ENCODE measurements at places on chromosomes 12 and 14.
A peak's percentile ranks its signal among the peaks of the same experiment; 100 is the strongest.

DNA sequence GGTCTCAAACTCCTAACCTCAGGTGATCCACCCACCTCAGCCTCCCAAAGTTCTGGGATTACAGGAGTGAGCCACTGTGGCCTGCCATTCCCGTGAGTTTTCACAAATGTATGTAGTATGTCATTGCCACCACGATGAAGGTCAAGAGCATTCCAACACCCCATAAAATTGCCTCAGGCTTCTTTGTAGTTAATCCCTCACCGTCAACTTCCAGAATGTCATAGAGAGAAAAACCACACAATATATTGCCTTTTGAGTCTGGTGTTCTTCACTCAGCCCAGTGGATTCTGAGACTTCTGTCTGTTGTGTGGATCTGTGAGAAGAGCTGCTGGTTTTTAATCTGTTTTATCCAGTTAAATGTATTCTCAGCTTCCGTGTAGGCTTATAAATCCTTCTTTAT lies 12.6 kb upstream of the CFAP251 start:
- DNase-seq: no peak

DNA sequence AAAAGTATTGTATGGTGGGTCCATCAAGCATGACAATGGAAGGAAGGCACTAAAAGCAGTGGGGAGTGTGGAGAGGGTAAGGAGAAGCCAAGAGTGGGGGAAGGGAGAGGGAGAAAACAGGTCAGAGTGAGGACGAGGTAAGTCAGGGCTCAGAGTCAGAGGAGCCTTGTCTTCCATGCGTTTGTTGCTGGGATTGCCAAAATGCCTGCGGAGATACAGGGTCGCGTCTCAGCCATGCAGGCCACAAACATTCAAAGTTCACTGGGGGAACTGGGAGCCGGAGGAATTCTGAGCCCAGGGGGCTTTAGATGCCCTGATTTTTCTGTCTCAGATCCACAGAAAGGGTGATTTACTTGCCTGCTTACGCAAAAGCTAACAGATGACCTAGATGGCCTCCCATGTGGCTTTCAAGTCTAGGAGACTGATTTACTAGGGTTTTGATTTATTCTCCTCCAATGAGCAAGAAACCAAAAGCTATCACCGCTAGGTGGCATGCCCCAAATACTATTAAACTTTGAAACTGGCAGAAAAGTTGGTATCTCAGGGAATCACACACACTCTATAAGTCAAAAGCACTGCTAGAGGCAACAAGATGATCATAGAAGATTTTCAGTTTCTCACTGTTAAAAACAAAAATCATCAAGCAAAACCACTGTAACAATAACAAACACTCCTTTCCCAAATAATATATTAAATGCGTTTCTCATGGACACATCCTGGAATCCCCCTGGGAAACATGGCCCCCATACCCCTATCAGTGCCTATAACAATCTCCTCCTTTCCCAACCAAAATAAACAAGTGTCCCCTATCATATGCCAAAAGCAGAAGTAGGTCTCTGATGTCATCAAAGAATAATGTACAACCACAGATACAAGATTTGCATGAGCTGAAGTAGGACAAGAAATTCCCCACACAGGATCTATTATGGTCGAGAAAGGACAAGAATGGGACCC lies 26.6 kb upstream of the MDM1 start:
- DNase-seq: peak; percentile 29

- no peak for DNase-seq
Measured at GRCh38 chr14:86020841-86021240, 490.9 kb downstream of the FLRT2 start.

GRCh38 chr12:10771132-10771733 lies 31.2 kb downstream of the TAS2R7 start:
- DNase-seq: no peak

DNA sequence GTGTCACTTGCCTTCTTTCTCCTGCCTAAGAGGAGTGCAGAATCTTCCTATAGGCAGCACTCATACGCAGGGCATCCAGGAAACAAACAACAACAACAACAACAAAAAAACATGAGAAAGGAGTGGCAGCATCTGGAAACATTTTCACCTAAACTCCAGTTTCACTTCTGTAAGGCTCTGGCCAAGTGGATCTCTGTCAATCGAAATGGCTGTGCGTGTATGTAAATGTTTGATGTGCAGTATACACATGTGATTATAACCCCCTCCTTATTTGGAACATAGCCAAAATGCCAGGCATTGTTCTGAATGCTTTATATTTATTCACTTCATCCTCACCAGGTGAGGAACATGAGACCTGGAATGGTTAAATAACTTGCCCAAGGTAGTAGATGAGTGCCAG lies 76.8 kb downstream of the COX16 start:
- DNase-seq: no peak

DNA sequence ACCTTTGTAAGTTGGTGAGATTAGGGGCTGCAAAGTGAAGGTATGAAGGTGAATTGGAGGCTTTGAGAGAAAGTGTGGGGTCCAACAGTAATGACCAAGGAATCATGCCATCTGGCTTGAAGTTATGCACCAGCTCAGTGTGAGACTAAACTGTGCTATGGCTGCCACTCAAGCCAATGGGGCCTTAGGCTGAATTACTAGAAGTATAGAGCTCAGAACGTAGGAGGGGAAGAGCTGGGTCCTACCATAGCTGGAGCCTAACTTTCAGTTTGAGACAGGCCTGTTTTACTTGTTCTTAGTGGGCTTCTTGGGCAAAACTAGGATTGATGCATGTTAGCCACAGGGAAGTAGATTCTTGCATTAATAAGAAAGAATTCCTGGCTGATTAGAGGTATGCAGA lies 194.0 kb downstream of the TSPAN9 start:
- DNase-seq: no peak

DNA sequence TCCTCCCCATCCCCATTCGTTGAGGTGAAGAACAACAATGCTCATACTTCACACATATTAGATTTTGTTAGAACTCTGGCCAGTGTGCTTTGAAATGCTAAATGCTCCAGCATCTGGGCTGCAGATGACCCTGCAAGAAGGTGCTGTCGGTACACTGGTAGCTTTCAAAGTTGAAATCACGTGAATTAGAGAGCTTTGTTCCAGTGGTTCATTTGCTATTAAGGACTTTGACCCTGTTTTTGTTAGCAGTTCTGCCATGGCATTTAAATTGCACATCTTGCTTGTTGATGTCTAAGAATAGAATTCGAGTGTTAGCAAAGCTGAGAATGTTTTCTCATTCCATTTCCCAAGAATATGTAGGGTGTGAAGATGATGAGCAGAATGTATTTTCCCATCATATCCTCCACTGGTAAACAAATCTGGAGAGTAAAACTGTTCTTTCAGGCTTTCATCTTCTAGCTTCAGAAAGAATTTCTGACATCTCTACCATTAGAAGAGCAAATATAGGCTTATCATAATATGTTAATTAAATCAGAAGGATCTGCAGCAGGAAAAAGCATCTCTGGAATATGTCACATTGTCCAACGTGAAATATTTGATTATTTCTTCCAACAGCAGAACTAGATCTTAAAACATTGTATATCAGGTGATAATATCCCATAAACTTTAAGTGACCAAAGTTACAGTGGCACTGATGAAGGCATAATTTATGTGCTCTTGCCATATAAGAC lies 98.8 kb upstream of the PDE3A start:
- DNase-seq: no peak

GRCh38 chr12:58310809-58311622 lies 369.6 kb downstream of the ATP23 start:
- DNase-seq: no peak

GRCh38 chr12:112468046-112468445 lies 49.3 kb downstream of the PTPN11 start:
- no peak for DNase-seq

DNA sequence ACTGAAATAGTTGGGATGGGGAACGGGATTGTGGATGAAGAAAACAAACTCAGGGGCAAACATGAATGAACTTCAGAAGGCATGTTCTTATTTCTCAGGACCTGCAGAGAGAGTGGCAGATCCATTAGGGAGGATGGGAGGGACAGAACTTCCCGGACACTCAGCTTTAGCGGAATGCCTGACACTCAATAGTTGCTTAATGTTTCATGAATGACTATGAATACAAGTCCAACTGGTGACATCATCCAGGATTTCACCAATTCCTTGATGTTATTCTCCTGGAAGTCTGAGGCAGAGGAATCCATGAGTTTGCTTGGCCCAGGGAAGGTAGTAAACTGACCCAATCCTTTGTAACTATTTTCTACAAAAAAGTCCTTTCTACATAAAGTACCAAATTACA lies 37.8 kb upstream of the LRRC10 start:
- no peak for DNase-seq

- no peak for DNase-seq
Measured at GRCh38 chr12:68521321-68521839, 89.3 kb upstream of the RAP1B start.

GRCh38 chr12:80118565-80119324 lies 19.4 kb downstream of the OTOGL start:
- no peak for DNase-seq

- no peak for DNase-seq
Measured at GRCh38 chr14:95946867-95947266, 70.2 kb downstream of the TUNAR start.

- DNase-seq: no peak
Measured at GRCh38 chr14:96940009-96940408, 142.8 kb downstream of the VRK1 start.

DNA sequence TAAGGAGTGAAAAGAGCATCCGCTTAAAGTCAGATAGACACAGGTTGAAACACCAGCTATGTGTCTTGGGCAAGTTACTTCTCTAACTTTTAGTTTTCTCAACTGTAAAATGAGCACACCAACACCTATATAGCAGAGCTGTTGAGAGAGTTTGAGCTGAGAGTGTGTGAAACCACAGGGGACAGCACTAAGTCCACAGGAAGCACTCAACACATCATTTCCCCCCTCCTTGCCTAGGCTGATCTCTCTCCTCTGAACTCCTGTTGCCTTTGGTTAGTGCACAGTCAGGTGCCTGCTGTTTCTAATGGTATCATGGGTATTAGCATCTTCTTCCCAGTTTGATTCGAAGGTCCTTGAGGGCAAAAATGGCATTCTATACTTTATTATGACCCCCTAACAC lies 176.7 kb downstream of the DPF3 start:
- DNase-seq: no peak

- no peak for DNase-seq
Measured at GRCh38 chr12:79552192-79552591, 138.6 kb downstream of the PAWR start.

DNA sequence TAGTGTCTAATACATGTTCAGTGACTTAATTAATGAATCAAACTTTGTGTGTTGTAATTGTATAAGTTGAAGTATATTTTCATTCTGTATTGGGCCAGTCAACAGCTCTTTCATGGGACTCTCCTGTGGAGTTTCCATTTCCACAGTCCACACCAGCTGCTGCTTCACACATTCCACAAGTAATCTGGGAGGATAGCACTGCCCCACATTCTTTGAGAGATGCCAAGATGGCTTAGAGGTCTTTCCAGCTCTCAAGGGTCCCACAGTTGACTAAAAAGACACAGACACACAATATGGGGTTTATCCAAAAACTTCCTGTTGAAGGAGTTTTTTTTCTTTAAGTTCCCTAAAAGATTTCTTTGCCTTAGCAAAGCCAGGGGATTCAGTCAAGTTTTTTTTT lies 408.3 kb downstream of the AACS start:
- no peak for DNase-seq

DNA sequence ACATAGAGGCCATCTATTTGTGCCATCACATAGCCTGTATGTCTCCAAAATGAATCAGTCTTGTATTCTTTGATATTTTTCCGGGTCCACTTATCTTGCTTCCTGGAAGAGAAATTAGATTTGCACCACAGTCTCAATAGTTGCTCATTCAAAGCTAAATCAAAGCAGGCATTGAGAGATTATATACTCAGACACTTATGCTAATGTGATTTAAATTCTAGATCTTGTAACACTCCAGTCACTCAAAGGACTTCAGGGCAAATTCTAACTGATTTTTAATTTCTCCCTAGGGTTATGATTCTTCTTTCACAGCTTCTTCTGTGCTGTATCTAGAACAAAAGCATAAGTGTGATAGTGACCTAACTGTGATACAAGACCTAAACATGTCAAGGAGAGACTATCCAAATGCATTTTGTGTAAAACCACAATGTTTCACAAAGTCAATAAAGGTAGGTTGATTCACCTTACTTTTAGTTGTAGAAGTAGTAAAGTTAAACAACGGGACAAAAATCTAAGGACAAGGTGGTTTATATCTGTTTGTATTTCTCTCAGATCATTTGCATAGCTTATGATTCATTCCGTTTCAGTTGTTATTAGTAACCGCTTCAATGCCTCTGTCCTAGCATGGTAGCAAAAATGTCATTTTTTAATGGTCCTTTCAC lies 26.8 kb downstream of the PLBD1 start:
- DNase-seq: no peak

GRCh38 chr12:69097619-69098368 lies 141.6 kb upstream of the CPSF6 start:
- DNase-seq: no peak

DNA sequence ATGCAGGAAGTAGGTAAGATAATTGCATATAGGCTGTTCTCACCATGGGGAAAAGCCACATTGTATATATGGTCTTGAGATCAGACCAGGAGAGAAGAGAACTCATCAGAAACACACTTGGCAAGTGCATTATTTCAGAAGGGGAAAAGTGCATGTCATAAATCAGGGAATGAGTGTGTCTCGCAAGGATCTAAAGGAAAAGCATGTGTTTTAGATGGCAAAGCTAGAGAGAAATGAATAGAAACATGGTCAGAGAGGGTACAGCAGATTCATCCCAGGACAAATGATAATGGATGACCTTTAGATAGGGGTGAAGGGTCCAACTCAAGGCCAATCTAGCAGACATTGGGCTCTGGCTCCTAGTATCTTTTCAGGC lies 230.2 kb upstream of the NAV3 start:
- DNase-seq: no peak

GRCh38 chr12:47739979-47740378 lies 14.7 kb upstream of the ENDOU start:
- DNase-seq: no peak

- no peak for DNase-seq
Measured at GRCh38 chr12:54393207-54393609, 8.7 kb upstream of the ZNF385A start.

- no peak for DNase-seq
Measured at GRCh38 chr14:82621881-82622450, 1088.3 kb upstream of the SEL1L start.

DNA sequence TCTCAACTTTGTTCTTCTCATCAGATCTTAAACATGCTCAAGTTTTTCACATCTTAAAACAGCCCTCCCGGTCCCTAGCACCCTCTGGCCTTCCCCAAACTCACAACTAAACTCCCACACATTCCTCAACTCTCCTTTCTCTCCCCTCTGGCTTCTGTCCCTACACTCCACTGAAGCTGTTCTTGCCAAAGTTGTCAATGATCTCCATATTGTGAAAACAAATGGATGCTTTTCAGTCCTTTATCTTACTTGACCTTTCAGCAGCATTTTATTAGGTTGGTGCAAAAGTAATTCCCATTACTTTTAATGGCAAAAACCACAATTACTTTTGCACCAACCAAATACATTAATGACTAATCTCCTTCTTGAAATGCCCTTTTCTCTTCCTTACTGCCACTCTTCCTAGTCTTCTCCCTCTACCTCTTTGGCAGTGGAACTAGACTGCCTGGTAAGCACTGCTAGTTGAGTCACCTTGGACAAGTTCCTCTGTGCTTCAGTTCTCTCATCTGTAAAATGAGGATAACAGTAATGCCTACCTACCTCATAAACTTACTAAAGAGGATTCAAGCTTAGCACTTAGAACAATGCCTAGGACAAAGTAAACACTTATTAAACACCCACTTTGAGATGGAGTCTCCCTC lies 16.0 kb downstream of the CERS5 start:
- DNase-seq: no peak

GRCh38 chr14:72986857-72987256 lies 40.0 kb downstream of the ZFYVE1 start:
- DNase-seq: no peak
